ENCODE measurements at places on chromosomes 12 and 14. TPM values are rescaled to one million over a fixed set of nuclear protein-coding genes. Genes with fewer than 3 reads are reported as not detected.

- DNase-seq: peak; percentile 77
Observed at GRCh38 chr12:46386877-46387629, 14.5 kb upstream of the SLC38A2 start.

- peak; percentile 57 for DNase-seq
Observed at GRCh38 chr14:58638231-58639197, 752 bp downstream of the DACT1 start.

- DNase-seq: peak; percentile 66
Observed at GRCh38 chr14:74510959-74511409, 17.4 kb downstream of the ISCA2 start.

GRCh38 chr12:108685469-108686260 is 45.7 kb downstream of the CORO1C start:
- no peak for DNase-seq

- DNase-seq: no peak
Observed at GRCh38 chr12:53953831-53954693, 641 bp upstream of the HOXC12 start.

DNA sequence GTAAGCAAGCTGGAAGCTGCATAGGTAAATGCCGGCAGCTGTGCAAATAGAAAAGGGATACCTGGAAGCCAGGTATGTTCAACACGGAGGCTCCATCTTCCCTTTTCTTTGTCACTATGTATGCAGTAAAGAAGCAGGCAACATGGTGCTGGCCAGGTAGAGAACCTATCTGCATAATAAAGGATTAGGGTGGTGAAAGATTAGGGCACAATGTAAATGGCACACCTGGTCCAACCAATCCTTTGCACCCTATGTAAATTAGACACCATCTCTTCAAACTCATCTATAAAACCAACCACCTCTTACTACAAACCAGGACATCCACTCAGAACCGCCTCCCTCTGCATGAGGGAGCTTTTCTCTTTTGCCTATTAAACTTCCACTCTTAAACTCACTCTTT is 32.3 kb downstream of the RPS29 start:
- no peak for DNase-seq

GRCh38 chr12:88142610-88142991 is 494 bp downstream of the TMTC3 start:
- no peak for DNase-seq

DNA sequence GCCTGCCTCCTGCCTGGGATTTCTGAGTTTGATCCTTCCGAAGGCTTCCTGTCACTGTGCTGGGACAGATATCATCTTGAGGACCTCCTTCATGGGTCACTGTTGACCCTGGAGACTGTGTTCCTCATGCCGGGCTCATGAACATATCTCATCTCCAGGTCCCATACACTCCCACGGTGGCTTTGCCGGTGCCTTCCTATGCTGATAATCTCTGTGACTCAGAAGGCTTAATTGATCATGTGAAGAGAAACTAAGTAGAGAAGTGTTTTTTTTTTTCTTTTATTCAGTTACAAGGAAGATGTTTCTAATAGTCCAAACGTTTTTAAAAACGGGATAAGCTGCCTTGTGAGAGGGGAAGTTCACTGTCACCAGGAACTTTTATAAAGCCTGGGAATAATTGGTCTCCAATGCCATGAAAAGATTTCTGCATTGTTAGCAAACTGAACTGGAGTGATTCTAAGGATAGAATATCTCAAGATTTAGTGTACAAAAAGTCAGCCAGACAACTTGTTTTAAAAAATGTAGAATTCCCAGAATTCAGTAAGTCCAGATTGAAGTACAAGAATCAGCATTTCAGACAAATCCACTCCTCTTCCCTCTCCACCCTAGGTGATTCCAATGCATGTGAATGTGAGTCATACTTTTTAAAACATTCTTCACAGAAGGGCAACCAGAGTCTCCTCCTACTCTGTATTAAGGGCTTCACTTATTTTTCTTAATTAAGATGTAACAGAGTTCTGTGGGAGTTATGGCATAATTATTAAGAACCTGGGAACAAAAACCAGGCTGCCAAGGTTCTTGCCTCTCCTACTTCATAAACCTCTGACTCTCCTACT is 139.8 kb upstream of the LGR5 start:
- DNase-seq: no peak

- DNase-seq: no peak
Observed at GRCh38 chr12:47848853-47849252, 29.1 kb upstream of the HDAC7 start.

DNA sequence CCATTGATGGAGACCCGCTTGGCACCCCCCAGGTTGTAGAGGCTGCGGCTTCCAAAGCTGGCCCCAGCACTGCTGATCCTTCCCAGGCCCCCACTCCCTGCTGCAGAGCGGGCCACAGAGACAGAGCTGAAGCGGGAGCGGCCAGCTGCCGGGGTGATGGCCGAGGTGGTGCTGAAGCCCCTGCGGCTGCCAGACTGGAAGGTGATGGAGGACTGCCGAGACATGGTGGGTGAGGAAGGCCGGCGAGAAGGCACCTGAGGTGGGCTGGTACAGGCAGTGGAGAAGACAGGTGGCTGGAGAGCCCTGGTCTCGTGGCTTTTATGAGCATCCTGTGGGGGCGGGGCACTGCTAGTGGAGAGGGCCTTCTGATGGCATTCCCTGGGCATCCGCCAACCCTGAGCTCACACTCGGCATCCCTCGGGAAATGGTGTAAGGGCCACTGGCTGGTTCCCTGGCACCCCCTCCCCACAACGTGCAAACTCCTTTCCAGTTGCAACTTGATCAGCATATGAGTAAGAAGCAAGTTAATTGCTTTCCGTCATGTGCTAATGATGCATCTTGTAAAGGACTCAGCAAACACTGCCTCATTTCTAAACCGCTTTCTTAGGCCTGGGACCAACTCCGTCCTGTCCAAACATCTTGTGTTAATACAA is at the start of gene KRT75:
TSS of gene KRT75 (minus strand) at position 291 of the 653 bp plus-strand sequence. CDS start at position 224, 67 bp downstream.
- no peak for DNase-seq

DNA sequence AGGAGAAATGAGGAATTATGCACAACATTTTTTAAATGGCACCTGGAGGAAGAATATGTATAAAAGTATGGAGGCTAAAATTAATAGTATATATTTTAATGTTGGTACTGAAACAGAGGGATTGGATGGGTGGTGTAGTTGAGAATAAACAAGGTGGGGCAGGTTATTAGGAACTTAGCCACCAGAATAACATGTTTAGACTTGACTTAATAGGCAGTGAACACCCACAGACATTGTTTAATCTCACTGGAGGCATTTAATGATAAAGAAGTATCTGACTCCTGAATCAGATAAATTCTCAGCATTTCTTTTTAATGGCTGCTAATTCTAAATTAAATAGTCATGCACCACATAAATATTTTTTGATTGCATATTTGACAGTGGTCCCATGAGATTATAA is 139.7 kb downstream of the CNTN1 start:
- DNase-seq: no peak

- DNase-seq: no peak
Observed at GRCh38 chr12:32609966-32610365, 69.1 kb upstream of the DNM1L start.

GRCh38 chr14:93033084-93033982 is 82.4 kb downstream of the ITPK1 start:
- no peak for DNase-seq

DNA sequence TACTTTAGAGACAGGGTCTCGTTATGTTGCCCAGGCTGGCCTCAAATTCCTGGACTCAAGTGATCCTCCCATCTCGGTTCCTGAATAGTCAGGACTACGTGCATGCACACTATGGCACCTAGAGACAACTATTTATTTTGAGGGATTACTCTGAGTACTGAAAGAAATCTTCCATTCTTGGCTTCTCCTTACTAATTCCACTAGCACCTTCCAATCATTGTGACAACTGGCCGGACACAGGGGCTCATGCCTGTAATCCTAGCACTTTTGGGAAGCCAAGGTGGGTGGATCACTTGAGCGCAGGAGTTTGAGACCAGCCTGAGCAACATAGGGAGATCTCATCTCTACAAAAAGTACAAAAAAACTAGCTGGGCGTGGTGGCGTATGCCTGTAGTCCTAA is 42.1 kb upstream of the MTERF2 start:
- DNase-seq: no peak

- no peak for DNase-seq
Observed at GRCh38 chr12:93297536-93297935, 80.2 kb upstream of the NUDT4 start.

- DNase-seq: peak; percentile 30
Observed at GRCh38 chr14:61472801-61473376, 151.5 kb downstream of the PRKCH start.

- DNase-seq: no peak
Observed at GRCh38 chr12:101459642-101460346, 15.3 kb upstream of the SPIC start.

- no peak for DNase-seq
Observed at GRCh38 chr12:88756153-88756552, 175.9 kb upstream of the KITLG start.

DNA sequence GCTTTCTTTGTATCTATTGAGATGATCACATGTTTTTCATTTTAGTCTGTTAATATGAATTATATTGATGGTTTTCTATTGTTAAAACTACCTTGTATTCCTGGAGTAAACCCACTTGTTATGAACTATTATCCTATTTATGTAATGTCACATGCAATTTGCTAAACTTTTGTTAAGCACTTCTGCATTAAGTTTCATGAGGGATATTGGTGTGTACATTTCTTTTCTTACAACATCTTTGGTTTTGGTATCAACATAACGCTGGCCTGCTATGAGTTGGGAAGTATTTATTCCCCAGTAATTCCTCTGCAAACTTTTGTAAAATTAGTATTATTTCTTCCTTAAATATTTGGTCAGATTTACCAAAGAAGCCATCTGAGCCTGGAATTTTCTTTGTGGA is 46.5 kb upstream of the AMIGO2 start:
- DNase-seq: no peak

GRCh38 chr12:88638966-88639760 is 58.9 kb upstream of the KITLG start:
- peak; percentile 80 for DNase-seq

GRCh38 chr12:20475542-20475941 is 107.2 kb downstream of the PDE3A start:
- DNase-seq: peak; percentile 65

DNA sequence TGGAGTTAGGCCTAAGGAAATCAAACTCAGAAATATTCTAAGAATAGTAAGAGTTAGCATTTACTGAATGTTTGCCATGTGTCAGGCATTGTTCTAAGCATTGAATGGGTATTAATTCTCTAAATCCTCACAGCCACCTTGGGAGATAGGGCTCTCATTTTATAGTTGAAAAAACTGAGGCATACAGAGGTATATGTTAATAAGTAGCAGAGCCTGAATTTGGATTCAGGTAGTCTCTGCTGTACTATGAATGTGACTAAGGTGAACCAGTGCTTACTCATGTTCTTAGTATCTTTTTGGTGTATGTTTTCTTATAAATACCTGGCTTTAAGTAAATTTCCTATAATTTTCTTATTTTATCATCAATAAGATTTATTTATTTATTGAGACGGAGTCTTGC is 8.1 kb downstream of the ARF6 start:
- no peak for DNase-seq

- DNase-seq: no peak
Observed at GRCh38 chr14:97777622-97778355, 980.6 kb downstream of the VRK1 start.

DNA sequence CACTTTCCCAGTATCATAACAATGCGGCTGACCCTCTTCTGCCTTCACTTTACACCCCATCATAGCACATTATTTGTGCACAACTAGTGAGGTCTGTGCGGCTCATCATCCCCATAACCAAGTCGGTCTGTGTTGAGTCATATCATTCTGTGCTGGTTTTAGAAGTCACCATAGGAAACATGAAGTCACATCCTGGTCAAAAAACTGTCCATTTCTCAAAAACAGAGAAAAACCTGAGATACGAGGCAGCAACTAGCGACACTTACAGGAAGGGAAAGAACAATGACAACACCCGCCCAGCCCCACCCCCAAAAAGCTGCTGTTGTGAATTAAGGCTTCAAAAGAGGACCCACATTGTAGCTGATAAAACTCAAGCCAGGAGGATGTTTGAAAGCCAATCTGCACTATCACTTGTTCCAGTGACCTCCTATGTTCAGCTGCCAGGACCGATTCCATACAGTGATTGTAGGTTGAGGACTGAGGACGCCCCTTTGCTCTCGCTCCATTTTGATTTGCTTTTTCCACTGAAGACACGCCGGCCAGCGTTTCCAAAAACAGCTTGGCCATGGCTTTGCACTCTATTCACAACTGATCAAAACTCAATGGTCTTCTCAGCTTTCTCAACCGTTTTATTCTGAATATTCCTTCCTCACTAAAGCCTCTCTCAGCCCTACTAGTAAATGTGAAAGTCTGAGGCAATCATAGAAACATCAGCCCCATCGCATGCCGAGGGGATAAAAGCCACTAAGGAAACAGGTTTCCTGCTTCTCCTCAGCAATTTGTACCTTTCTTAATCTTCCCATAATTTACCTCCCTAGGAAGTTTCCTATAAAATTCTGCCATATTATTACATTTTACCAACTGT is 87.5 kb downstream of the DUSP16 start:
- peak; percentile 32 for DNase-seq

DNA sequence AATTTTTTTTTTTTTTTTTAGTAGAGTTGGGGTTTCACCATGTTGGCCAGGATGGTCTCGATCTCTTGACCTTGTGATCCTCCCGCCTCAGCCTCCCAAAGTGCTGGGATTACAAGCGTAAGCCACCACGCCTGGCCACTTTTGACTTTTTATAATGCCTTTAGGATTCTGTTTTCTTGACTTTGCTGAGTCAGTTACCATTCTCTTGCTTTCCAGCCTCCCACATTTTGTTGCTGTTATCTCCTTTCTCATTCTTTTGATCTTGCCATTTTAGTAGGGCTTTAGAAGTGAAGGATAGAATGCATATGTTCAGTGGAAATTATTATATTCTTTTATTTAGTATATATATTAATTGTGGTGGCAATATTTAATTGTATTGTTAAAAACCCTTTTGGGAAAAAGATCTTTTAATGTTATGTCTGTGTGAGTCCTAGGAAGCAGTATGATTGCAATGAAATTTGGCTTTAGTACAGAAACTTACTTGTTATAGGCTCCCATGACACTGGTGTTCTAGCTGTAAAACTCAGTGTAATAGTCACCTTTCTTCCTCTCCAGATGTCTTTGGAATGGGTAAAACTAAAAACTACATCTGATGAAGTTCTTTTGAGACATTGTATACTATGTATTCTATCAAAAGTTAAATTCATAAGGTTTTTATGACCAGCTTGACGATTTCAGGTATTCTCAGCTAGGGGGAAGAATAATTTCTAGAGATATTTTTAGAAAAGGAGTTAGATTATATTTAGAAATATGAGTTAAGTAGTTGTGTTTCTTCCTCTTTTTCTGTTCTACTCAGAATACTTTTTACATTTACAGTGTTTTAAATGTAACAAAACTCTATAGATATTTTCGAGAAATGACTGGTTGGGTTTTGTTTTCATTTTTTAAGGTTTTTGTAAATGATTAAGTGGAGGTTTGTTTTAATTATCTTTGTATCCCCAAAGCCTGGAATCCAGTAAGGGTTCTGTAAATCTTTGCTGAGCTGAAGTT is 74.7 kb downstream of the APAF1 start:
- DNase-seq: no peak

Gene SLC25A47
- total RNA-seq: under 0.01 TPM

Gene IGFBP6
- 973 TPM for total RNA-seq

Gene GPRC5D
- total RNA-seq: not detected

Gene FITM1
- under 0.01 TPM for total RNA-seq

Measured in fibroblast of lung (primary cell).